ENCODE measurements at places on chromosomes 6 and 20.

GRCh38 chr20:35296101-35296554, 3.9 kb upstream of the FAM83C start:
- DNase-seq = no peak

DNA sequence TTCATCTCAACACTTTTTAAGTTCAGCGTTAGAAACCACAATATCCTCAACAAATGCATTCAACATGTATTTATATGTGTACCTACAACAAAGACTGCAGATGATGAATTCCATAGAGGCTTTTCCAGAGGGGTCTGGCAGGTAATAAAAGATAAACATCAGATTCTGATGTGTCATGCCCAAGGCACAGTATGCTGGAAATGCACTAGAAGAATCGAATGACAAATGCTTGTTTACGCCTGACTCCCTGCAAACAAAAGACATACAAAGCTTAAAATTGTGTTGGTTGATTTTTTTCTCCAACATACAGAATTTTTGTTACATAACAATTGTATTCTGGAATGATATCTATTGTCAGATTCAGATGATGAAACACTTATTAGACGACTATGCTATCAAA, at the start of gene LGSN:
TSS of gene LGSN (minus strand) at position 45 of the 400 bp plus-strand sequence. CDS start at position 5, 40 bp downstream.
- DNase-seq = no peak

DNA sequence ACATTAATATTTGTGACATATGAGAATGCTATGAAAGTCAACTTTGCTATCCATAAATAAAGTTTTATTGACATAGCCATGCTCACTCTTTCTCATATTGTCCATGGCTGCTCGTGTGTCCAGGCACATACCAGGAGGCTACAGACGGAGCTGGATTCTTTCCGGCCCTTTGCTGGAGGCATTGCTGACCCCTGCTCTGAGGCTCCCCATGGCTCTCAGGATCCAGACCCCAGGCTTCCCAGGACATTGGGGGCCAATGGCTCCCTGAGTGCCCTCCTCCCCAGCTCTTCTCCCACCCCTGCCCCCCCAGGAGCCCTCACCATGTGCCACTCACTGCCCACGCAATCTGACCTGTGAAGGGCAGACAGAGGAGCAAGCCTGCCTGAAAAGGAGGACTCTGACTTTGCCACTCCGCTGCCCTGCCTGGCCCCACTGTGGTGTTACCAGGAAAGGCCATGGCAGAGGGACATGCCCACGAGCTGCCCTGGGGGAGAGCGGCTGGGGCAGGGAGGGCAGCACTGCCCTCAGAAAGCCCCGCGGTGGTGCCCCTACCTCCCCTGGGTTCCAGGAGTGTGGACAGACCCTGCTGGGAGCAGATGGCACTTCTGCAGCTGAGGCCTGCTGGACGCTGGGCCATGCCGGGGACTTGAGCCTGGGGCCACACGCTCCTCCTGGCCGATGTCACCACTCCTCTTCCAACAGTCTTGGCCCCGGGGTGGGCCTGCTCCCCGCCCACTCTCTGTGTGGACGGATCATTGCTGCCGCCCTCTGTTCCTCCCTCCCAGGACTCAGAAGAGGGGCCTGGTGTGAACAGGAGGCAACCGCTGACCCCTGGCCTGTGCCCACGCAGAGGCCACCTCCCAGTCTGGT, 97.8 kb upstream of the BHLHE23 start:
- DNase-seq = no peak

DNA sequence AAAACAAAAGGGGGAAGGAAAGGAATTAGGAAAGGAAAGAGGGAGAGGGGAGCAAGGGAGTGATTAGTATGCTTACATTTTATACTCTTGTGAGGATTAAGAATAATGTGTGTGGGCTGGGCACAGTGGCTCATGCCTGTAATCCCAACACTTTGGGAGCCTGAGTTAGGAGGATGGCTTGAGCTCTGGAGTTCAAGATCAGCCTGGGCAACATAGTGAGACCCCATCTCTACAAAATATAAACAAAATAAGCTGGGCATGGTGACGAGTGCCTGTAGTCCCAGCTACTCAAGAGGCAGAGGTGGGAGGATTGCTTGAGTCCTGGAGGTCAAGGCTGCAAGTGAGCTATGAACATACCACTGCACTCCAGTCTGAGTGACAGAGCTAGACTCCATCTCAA, 47.0 kb downstream of the SHLD1 start:
- DNase-seq = no peak

GRCh38 chr6:139029470-139030227, 1.1 kb downstream of the ABRACL start:
- DNase-seq = no peak

DNA sequence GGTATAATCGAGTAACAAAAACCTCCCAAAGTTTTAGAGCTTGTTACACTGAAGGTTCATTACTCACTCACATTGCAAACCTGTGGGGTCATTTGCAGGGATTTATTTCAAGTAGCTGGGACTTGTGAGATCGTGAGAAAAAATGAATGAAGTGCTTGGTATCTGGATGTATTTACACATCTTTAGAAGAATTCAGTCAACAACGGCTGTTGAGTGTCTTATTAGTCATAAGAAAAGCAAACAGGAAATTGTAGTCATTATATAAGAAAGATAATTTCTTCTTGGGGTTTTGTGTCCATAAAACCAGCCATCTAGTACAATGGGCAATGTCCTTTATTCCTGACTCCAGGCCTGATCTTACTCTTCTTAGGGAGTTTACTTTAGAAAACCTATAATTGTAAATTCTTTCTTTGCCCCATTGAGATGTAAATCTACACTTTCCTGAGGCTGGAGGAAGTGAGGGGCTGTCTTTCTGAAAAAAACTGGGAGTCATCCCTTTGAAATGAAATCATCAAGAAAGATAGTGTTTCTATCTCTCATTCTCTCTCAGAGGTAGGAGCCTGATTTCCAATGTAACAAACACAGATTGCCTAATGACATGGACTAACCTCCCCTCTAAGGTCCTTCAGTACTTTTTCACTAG, 202.5 kb upstream of the ASCC3 start:
- DNase-seq = no peak

GRCh38 chr6:75202676-75203131, 3.1 kb downstream of the COL12A1 start:
- DNase-seq = no peak

- DNase-seq = no peak
Measured at GRCh38 chr6:29294499-29294914, 7.0 kb upstream of the OR14J1 start.

DNA sequence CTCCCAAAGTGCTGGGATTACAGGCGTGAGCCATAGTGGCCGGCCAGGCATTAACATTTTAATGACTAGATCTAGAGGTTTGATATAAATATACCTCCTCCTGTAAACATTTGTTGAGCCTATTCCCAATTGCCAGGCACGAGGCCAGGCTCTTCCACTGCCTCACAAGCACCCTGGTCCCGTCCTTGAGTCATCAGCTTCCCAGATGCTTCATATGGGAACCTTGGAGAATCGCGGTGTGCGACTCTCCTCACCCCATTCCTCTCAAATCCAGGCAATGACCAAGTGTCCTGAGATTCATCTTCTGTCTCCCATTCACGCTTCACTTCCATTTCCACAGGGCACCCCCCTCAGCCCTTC, 35.9 kb upstream of the PIM1 start:
- no peak for DNase-seq

GRCh38 chr20:906001-906520, 10.1 kb downstream of the ANGPT4 start:
- DNase-seq = no peak

- no peak for DNase-seq
Measured at GRCh38 chr6:89385846-89386245, 26.2 kb downstream of the RRAGD start.

- DNase-seq = no peak
Measured at GRCh38 chr6:47308552-47309290, 984 bp downstream of the TNFRSF21 start.

GRCh38 chr6:157710604-157711003, 112.4 kb upstream of the SNX9 start:
- no peak for DNase-seq

- no peak for DNase-seq
Measured at GRCh38 chr6:17707371-17707651, 586 bp upstream of the NUP153 start.

GRCh38 chr20:43840382-43841070, 74.1 kb upstream of the TOX2 start:
- DNase-seq = no peak

- DNase-seq = no peak
Measured at GRCh38 chr20:881051-881782, 34.9 kb downstream of the ANGPT4 start.

DNA sequence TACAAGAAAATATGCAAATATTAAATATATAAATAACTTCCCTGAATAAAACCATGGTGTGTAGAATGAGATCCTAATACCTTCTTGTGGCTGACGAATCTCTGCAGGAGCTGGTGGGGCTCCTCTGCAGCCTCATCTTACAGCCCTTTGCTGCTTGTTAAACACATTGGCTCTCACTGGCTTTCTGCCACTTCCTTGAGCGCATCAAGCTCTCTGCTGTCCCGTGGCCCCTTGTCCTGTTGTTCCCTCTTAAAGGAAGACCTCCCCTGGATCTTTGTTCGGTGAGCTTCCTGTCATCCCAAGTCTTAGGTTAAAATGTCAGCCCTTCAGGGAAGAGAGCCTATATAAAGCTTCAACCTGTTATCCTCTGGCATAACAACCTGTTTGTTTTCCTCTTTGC, 519.6 kb downstream of the DOK5 start:
- no peak for DNase-seq

GRCh38 chr6:41566961-41567360, 20.8 kb downstream of the FOXP4 start:
- DNase-seq = no peak

- no peak for DNase-seq
Measured at GRCh38 chr6:113908801-113909200, 51.7 kb downstream of the MARCKS start.

GRCh38 chr20:17202673-17203072, 24.2 kb upstream of the PCSK2 start:
- DNase-seq = no peak

DNA sequence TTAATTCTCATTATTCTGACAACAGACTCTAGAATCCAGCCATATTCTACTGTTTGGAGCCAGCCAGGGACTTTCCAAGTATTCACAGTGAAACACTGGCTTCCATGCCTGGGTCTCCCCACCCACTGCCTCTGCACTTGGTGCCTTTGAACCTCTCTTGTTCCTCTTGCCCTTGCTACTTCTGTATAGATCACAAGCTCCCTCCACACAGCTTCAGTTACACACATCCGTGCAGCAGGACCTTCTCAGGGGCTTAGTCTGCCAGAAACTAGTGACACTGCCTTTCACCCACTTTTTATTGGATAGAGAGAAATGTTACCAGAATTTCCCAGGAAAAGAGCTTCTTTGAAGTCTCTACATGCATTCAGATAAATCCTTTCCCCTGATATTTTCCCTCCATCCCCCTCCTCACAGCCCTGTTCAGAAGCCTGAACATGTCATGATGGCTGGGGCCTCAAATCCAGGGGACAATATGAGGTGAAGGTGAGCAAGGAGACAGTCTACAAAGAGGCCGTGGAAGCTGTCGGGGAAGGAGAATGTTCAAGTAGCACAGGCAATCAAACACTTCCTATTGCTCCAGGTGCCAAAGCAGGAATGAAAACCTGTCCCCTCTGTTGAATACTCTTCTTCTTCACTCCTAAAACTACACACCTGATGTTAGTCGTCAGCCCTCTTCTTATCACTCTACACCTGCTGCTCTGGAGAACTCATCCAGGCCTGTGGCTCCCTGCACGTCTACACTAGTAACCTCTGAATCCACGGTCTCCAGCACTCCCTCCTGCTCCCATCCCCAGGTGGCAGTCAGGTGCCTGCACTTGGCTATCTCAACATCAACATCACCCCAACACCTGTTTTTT, 20.2 kb upstream of the HLA-DOA start:
- no peak for DNase-seq

- no peak for DNase-seq
Measured at GRCh38 chr6:130202782-130203181, 20.0 kb downstream of the SAMD3 start.

- DNase-seq = no peak
Measured at GRCh38 chr20:57464642-57465211, 60.2 kb downstream of the CTCFL start.

GRCh38 chr6:134166511-134167261, 114.3 kb upstream of the SLC2A12 start:
- DNase-seq = no peak

- no peak for DNase-seq
Measured at GRCh38 chr6:2630891-2631571, 119.7 kb downstream of the MYLK4 start.

Data from NCI-H2107 (cell line).